Left lung (tissue), 14 donors: ENCODE measurements at places on chromosomes 4 and X. TPM values are rescaled to one million over a fixed set of nuclear protein-coding genes. Genes with fewer than 3 reads are reported as not detected.

GRCh38 chr4:76681996-76682395 lies 215.9 kb downstream of the SOWAHB start:
- H3K27ac ChIP-seq, result no peak overlapping the region
- no peak for DNase-seq
- H3K36me3 ChIP-seq, result no peaks in the 10 kb centered on the region
- H3K4me3 ChIP-seq, result no peak overlapping the region
- no peaks in the 10 kb centered on the region for H3K4me1 ChIP-seq
- peaks cover 9% of the 10 kb centered on the region for H3K27me3 ChIP-seq

DNA sequence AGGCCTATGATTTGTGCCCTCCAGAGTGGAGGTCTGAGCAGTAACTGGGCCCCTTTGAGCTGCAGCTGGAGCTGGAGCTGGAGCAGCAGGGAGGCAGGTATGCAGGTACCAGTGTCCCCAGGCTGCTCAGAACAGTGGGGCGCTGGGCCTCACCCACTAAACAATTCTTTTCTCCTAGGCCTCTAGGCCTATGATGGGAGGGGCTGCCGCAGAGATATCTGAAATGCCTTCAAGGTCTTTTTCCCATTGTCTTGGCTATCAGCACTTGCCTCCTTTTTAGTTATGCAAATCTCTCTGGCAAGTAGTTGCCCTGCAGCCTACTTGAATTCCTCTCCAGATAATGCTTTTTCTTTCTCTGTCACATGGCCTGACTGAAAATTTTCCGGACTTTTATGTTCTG lies 79.7 kb upstream of the OTUD4 start:
- DNase-seq, result no peak
- no peaks in the 10 kb centered on the region for H3K27me3 ChIP-seq
- H3K4me3 ChIP-seq, result no peak overlapping the region
- H3K36me3 ChIP-seq, result no peaks in the 10 kb centered on the region

- no peaks in the 10 kb centered on the region for H3K27me3 ChIP-seq
- DNase-seq, result no peak
- H3K4me1 ChIP-seq, result no peaks in the 10 kb centered on the region
- no peaks in the 10 kb centered on the region for H3K36me3 ChIP-seq
- H3K27ac ChIP-seq, result no peak overlapping the region
Observed at GRCh38 chrX:19075754-19076153, 46.5 kb downstream of the ADGRG2 start.

- H3K4me3 ChIP-seq, result no peak overlapping the region
- H3K4me1 ChIP-seq, result no peaks in the 10 kb centered on the region
- peaks cover 4% of the 10 kb centered on the region for H3K27me3 ChIP-seq
Observed at GRCh38 chr4:30728311-30728710, 8.1 kb downstream of the PCDH7 start.

DNA sequence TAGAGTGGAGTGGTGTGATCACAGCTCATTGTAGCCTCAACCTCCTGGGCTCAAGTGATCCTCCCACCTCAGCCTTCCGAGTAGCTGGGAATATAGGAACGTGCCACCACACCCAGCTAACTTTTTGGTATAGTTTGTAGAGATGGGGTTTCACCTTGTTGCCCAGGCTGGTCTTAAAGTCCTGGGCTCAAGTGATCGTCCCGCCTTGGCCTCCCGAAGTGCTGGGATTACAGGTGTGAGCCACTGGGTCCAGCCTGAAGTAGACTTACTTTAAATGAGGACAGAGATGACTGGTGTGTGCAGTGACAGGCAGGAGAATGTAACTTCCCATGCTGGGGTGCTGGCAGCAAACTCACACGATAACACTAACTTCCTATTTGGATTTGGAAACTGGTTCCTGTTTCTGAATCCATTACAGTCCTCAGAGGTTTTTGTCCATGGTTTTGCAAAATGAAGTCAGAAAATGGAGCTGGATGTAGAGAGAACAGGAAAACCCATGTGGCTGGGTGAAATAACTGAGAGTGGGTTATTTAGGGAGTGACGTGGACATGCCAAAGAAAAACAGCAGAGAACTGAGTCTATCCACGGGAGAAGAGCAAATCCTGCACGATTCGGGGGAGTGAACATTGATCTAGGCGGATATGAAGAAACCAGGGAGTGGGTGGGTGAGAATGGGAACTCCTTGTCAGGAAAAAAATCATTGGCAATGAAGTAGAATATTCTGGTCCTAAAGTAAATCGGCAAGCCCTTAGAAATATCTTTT lies 95.6 kb downstream of the GATB start:
- H3K27ac ChIP-seq, result no peak overlapping the region
- H3K27me3 ChIP-seq, result no peaks in the 10 kb centered on the region
- H3K36me3 ChIP-seq, result no peaks in the 10 kb centered on the region
- DNase-seq, result no peak
- H3K4me1 ChIP-seq, result no peaks in the 10 kb centered on the region

The PGRMC1 gene
- 158 TPM for polyA plus RNA-seq

GRCh38 chrX:19678941-19679340 lies 163.6 kb upstream of the MAP3K15 start:
- no peak overlapping the region for H3K4me3 ChIP-seq
- no peak overlapping the region for H3K27ac ChIP-seq
- no peaks in the 10 kb centered on the region for H3K36me3 ChIP-seq
- H3K27me3 ChIP-seq, result no peaks in the 10 kb centered on the region
- DNase-seq, result no peak
- H3K4me1 ChIP-seq, result peaks cover 20% of the 10 kb centered on the region

- no peaks in the 10 kb centered on the region for H3K36me3 ChIP-seq
- peaks cover 24% of the 10 kb centered on the region for H3K27me3 ChIP-seq
- no peak overlapping the region for H3K27ac ChIP-seq
- no peak overlapping the region for H3K4me3 ChIP-seq
Observed at GRCh38 chr4:3445111-3445820, 3.5 kb downstream of the HGFAC start.

The PDS5A gene
- 67.2 TPM for polyA plus RNA-seq

The SORCS2 gene
- 4.6 TPM for polyA plus RNA-seq

The INTS6L gene
- polyA plus RNA-seq, result 37.9 TPM

GRCh38 chr4:123304151-123304964 lies 92.2 kb upstream of the SPRY1 start:
- no peaks in the 10 kb centered on the region for H3K4me1 ChIP-seq
- H3K27ac ChIP-seq, result no peak overlapping the region
- H3K4me3 ChIP-seq, result no peak overlapping the region
- H3K27me3 ChIP-seq, result no peaks in the 10 kb centered on the region
- DNase-seq, result no peak

The RTL3 gene
- polyA plus RNA-seq, result not detected

DNA sequence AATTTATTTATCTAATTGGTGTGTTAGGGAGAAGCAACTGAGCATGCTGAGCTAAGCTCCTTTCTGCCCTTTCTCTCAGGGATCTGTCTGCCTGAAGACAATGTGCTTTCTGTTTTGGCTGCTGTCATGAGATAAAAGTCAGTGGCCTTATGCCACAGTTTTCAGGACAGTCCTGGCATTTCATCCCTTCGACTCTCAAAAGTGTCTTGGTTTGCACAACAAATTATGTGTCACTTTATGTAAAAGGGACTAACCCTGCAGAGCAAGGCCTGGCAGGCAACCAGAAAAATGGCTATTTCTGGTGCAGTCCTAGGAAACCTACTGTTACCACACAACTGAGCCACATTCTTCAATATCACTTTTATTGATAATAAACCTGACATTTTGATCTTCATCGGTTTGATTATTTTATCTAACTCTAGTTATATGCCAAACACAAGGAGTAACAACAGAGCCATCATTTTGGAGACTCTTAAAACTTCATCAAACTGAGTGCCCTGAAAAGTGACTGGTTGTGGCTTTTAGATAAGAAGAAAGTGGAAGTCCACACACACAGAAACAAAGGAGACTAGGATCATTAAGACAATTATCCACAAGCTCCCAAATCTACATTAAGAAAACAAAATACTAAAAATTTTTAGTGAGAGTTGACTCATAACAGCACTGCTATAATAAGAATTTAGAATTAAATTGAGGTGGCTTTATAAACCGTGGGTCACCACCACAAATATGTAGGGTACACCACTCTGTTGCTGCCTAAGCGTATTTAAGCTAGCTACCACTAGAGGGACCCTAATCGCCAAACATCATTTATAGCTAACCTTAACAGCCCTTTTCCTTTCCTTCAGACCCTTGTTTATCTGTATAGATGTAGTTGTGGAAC lies 95.9 kb upstream of the PTPN13 start:
- no peak for DNase-seq
- no peak overlapping the region for H3K27ac ChIP-seq
- H3K36me3 ChIP-seq, result no peaks in the 10 kb centered on the region
- no peaks in the 10 kb centered on the region for H3K27me3 ChIP-seq

DNA sequence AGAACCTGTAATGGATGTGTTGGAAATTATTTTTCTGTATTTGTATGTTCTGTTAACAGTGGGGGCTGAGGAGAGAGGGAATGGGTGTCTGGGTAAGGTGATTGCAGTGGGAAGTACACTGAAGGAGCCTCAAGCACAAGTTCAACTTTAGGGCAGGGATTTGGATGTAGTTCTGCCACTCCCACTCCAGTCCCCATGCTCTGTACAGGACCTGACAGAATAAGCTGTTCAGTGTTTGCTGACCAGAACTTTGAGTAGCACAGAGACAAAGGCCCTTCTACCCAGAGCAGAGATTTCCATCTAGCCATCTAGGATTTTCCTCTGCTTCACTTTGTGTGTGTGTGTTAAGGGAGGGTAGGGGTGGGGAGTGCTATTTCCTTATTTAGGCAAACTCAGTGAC lies 49.2 kb downstream of the VSIG4 start:
- H3K27ac ChIP-seq, result no peak overlapping the region
- no peak for DNase-seq
- no peak overlapping the region for H3K4me3 ChIP-seq
- no peaks in the 10 kb centered on the region for H3K4me1 ChIP-seq

GRCh38 chrX:107576841-107577240 lies 51.5 kb upstream of the PRPS1 start:
- H3K4me3 ChIP-seq, result no peak overlapping the region
- no peak for DNase-seq
- no peaks in the 10 kb centered on the region for H3K27me3 ChIP-seq
- H3K36me3 ChIP-seq, result no peaks in the 10 kb centered on the region

GRCh38 chrX:105451401-105451800 lies 230.9 kb upstream of the TEX13A start:
- H3K4me3 ChIP-seq, result no peak overlapping the region
- no peaks in the 10 kb centered on the region for H3K4me1 ChIP-seq
- H3K27ac ChIP-seq, result no peak overlapping the region
- no peak for DNase-seq
- H3K27me3 ChIP-seq, result no peaks in the 10 kb centered on the region

DNA sequence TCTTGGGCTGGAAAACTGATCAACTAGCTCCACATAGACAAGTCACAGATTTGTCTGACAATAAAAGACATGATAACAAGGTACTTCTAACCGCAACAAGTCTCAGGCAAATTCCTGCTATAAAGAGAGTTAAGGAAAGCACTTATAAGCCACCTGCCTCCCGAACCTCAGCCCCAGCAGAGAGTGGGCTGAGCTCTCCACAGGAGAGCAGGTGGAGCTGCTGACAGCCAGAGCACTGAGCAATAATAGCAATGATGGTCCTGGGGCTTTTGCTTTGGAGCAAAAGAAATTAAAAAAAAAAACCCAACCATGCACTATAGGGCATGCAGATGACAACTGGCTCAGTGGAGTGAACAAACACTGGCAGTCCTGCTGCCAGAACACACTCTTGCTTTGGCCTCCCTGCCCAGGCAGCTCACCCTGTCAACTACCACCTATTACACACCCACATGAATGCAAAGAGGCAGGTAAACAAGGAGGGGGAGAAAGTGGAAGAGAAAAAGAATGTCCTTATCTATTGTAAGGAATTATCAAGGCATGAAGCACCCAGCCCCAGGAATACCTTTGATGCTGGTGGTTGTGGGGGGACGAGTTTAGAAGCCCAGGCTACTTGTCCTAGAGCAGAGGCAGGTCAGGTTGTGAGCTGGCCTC lies 135.8 kb upstream of the DGKK start:
- no peaks in the 10 kb centered on the region for H3K4me1 ChIP-seq
- no peaks in the 10 kb centered on the region for H3K27me3 ChIP-seq
- H3K36me3 ChIP-seq, result peaks cover 13% of the 10 kb centered on the region
- no peak overlapping the region for H3K27ac ChIP-seq
- H3K4me3 ChIP-seq, result no peak overlapping the region

The SUPT20HL2 gene
- not detected for polyA plus RNA-seq

- peak overlapping the region; percentile 97 for H3K27ac ChIP-seq
- peaks cover 20% of the 10 kb centered on the region for H3K36me3 ChIP-seq
- DNase-seq, result no peak
- peak overlapping the region; percentile 65 for H3K4me3 ChIP-seq
Observed at GRCh38 chr4:182918044-182918607, 940 bp upstream of the DCTD start.

DNA sequence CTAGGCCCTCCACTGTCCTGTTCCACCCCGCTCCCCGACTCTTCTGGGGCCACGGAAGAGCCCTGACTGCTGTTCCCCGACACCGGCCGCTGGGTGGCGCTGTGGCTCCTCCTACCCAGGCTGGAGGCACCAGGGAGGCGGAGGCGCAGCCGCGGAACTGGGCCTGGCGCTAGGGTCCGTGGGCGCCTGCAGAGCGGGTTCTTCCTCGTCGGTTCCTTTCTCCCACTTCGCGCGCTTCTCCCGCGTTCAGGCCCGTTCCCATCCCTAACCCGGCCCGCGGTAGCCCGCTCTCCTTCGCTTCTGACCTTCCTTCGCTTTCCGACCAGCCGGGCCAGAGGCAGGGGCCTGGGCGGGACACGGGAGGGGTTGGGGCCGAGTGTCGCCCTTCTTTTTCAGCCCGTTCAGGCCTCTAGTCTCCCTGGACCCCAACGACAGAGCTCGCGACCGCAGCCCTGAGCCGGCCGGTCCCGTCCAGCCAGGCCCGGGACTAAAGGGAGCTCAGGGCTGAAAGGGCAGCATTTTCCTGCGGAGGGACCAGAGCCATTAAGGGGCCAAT lies 34.3 kb downstream of the NALF2 start:
- no peaks in the 10 kb centered on the region for H3K4me1 ChIP-seq
- no peak overlapping the region for H3K27ac ChIP-seq
- no peaks in the 10 kb centered on the region for H3K27me3 ChIP-seq
- no peaks in the 10 kb centered on the region for H3K36me3 ChIP-seq
- H3K4me3 ChIP-seq, result peak overlapping the region; percentile 15

The FAM9B gene
- not detected for polyA plus RNA-seq

DNA sequence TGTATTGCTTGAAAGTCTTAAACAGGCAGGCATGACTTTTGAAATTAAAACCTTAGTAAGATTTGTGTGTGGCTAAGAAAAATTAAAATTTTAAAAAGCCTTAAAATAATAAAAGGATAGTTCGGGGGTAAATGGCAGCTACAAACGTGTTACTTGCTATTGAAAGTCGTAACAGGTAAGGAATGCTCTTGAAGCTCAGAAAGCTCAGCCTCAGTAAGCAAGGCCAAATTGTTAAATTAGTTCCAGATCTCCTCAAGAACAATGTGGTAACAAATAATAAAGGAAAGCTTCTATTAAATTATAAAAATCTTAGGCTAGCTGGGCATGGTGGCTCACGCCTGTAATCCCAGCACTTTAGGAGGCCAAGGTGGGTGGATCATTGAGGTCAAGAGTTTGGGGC lies 25.5 kb downstream of the PRMT9 start:
- H3K36me3 ChIP-seq, result no peaks in the 10 kb centered on the region
- no peaks in the 10 kb centered on the region for H3K27me3 ChIP-seq
- H3K27ac ChIP-seq, result no peak overlapping the region
- no peak for DNase-seq
- H3K4me3 ChIP-seq, result no peak overlapping the region
- no peaks in the 10 kb centered on the region for H3K4me1 ChIP-seq

GRCh38 chr4:180852738-180853137 lies 1390.5 kb upstream of the TENM3 start:
- no peaks in the 10 kb centered on the region for H3K4me1 ChIP-seq
- DNase-seq, result no peak
- H3K27me3 ChIP-seq, result no peaks in the 10 kb centered on the region
- H3K27ac ChIP-seq, result no peak overlapping the region

The PNCK gene
- polyA plus RNA-seq, result 1.4 TPM

GRCh38 chr4:78297116-78297800 lies 240.1 kb downstream of the FRAS1 start:
- H3K4me3 ChIP-seq, result no peak overlapping the region
- no peaks in the 10 kb centered on the region for H3K27me3 ChIP-seq
- peaks cover 15% of the 10 kb centered on the region for H3K4me1 ChIP-seq
- DNase-seq, result no peak
- H3K27ac ChIP-seq, result peak overlapping the region; percentile 17
- no peaks in the 10 kb centered on the region for H3K36me3 ChIP-seq

The RHOXF1 gene
- 0.39 TPM for polyA plus RNA-seq
